ENCODE measurements at places on chromosomes 2 and 18.

- DNase-seq: no peak
These were observed 26.6 kb upstream of the NT5DC4 start for GRCh38 chr2:112694182-112694581.

- no peak for DNase-seq
These were observed 79.8 kb downstream of the DTNA start for GRCh38 chr18:34789768-34790344.

- no peak for DNase-seq
These were observed 47.2 kb downstream of the VIL1 start for GRCh38 chr2:218465987-218466633.

- no peak for DNase-seq
These were observed 2.6 kb downstream of the ADCYAP1 start for GRCh38 chr18:907115-907884.

DNA sequence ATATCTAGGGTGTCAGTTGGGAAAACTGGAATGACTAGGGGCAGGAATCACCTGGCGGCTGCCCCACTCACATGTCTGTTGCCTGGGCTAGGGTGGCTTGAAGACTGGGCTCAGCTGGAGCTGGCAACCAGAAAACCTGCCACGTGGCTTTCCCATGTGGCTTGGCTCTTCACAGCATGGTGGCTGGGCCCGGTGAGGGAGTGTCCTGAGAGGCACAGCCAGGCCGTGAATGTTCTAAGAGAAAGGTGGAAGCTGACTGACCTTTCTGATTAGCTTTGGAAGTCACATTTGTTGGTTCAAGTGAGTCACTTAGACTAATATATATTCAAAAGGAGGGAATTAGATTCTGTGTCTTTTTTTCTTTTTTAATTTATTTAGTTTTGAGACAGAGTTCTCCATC lies 22.7 kb downstream of the SP5 start:
- DNase-seq: no peak

DNA sequence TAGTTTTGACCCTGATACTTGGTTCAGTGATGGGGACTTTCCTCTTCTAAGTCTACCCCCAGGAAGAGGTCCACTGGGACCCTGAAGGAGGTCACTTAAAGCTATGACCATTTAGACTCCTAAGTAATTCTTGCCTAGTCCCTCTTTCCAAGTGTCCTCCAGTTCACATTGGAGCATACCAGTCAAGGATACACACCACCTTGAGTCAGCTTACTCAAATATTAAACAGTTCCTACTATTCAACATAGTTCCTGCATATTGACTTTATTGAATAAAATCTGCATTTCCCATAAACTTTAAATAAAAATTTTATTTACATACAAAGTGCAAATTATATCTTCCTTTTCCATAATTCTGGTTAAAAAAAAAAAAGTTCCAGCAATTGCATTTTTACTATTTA lies 36.3 kb downstream of the SLC5A7 start:
- no peak for DNase-seq

- no peak for DNase-seq
These were observed 2.3 kb downstream of the HDAC4 start for GRCh38 chr2:239398521-239398921.

DNA sequence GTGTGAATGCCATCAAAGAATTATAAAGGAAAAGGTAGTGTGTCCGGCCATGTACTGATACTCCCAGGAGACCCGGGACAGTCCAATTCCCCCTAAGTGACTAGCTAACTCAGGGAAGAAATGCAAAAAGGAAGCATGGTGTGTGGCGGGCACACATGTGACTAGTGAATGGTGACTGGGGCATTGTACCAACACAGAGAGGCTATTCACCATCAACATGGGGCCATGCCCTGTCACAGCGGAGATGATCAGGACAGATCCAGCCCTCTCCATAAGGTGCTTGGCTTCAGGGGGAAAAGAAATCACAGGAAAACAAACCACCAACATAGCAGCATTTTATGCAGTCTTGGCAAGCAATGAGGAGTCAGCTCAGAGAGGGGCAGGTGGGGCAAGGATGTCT lies 34.3 kb downstream of the FAM168B start:
- DNase-seq: no peak

- DNase-seq: no peak
These were observed 39.9 kb downstream of the STK17B start for GRCh38 chr2:196131384-196131937.

DNA sequence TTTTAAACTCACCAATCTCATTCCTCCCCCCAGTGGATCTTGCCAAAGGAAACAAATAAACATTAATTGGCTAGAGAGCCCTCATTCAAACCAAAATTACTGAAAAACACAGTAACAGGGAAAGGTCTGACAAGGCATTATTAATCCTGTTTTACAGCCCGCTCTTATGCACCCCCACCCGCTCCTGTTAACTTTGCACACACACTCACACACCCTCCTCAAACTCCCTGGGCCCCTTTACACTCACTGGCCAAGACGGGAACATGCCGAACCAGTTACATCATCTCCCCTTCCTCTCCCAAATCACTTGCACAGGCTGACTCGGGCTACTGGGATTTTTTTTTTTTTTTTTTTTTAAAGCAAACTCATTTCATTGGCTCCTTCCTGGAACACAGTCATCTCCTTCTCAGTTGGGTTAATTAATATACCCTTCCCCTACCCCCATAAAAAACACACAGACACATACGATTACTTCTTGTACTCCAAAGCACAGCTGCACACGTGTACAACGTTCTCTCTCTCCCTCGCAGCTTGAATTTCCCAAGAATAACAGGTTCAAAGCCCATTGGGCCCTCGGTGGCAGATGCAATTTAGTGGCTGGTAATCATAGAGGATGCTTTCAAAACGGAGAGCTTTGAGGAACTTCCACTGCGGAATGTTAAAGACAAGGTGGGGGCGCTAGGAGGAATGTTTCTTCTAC lies 31.8 kb downstream of the KLF7 start:
- peak; percentile 90 for DNase-seq

GRCh38 chr2:207167099-207167923 lies 1.6 kb upstream of the KLF7 start:
- DNase-seq: no peak

DNA sequence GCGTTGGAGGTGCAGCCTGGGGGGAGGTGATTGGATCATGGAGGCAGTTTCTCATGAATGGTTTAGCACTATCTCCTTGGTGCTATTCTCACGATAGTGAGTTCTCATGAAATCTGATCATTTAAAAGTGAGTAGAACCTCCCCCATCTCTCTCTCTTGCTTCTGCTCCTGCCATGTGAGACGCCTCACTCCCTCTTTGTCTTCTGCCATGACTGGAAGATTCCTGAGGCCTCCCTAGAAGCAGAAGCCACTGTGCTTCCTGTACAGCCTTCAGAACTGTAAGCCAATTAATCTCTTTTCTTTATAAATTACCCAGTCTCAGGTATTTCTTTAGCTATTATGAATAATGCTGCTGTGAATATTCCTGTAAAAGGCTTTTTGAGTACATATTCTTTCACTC lies 52.9 kb downstream of the SERPINB7 start:
- no peak for DNase-seq

DNA sequence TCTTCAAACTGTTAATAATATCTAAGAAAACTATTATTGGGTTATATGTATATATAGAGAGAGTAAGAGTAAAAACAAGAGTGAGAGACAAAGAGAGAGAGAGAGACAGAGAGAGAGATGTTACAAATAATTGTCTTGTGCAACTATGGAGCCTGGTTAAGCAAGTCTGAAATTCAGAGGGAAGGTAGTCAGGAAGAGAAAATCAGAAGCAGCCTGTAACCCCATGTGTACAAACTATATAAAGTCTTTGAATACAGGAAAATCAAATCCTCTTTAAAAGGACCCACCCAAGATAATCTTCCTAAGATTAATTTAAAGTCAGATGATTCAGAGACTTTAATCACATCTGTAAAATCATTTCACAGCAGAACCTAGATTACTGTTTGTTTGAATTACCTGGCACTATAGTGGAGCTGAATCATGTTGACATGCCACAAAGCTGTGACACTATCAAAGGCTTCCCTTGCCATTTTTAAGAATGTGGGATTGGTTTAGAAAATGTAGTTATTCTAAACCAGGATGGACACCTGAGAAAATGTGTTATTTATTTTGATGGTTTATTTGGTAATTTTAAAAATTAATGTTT lies 301.7 kb upstream of the FSIP2 start:
- no peak for DNase-seq

DNA sequence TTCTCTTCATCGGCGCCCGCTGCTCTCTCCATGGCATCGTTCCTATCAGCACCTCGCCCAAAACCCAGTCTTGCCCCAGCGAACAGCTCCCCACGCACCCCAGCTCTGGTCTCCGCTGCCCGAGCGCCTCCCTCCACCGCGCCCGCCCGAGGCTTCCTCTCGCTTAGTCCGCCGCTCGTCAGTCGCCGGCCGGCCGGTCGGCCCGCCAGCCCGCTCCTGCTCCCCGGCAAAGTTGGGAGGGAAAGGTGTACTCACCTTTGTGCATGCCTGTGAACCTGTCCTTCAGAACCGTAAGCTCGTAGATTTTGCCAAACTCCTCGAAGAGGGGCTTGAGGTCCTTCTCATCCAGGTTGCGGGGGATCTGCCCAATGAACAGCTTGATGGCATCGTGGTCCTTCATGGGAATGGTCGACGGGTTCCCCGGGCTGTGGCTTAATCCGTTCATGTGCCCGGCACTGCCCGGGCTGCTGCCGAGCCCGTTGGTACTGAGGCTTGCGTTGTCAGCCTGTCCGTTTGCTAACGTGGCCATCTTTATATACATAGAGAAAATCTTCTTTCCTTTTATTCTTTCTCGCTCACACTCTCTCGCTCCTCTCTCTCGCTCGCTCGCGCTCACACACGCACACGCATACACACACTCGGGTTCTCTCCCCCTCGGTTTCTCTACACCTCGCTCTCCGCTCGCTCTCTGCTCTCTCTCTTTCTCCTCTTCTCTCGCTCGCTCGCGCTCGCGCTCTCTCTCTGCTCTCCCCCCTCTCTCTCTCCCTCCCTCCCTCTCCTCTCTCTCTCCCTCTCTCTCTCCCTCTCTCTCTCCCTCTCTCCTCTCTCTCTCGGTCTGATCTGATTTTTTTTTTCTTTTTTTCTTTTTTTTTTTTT lies at the start of gene CELF4:
Gene CELF4, minus strand, starts transcription at position 698 of the 876 bp plus-strand sequence.
- peak; percentile 10 for DNase-seq

DNA sequence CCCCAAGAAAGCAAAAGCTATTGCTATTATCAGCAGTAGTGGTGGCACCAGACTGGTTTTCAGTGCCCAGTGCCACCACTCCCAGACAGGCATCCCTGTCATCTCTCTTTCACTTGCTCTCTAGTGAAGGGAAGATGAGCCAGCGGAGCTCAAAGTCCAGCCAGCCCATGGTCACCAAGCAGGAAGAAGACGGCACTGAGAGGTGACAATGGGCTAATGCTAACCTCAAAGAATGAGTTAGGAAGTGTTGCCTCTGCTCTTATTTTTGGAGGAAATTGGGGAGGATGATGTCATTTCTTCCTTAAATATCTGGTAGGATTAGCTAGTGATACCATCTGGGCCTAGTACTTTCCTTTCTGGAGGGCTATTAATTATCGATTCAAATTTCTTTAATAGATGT lies 1.7 kb downstream of the SP140 start:
- DNase-seq: no peak

- DNase-seq: no peak
These were observed 433.7 kb downstream of the ZNF521 start for GRCh38 chr18:24918257-24918656.

DNA sequence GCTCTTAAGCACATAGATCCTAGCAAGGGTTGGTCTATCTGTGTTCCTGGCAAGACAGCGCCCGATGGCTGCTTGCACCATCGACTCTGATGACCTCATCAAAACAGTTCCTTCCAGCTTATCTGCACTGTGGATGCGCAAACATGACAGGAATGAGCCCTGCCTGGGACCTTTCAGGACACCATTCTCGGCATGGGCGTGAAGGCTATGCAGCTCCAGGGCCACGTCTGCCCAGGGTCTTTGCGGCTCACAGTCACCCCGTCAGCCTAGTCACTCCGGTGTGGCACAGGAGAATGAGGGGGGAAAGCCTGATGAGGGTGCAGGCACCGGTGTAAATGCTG lies 147.8 kb upstream of the TWIST2 start:
- no peak for DNase-seq

DNA sequence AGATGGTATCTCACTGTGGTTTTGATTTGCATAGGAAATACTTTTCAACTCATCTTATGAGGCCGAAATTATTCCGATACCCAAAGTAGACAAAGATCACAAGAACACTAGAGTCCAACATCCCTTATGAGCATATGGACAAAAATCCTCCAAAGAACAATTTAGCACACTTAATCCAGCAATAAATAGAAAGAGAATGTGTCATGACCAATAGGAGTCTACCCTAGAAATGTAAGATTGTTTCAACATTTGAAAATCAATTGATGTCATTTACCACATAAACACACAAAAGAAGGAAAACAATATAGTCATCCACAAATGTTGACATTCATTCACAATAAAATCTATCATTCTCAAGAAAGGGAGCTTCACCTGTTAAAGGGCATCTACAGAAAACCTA lies 307.8 kb upstream of the SMIM21 start:
- DNase-seq: no peak

DNA sequence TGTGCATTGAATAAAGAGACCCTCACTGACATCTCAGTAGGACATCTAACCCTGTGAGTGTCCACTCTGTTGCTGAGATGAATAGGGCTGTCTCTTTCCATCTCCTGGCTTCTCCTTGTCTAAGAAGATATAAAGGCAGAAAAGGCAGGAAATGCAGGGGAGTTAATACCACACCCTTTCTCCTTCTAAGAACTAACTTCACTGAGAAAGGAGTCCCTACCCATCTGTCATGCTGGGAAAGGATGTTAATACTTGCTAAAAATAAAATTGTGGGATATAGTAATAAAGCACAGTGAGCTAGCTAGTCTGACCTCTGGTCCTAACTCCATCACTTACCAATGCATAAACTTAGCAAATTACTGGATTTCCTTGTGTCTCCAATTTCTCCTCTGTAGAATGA lies 213.9 kb upstream of the FIGN start:
- no peak for DNase-seq

DNA sequence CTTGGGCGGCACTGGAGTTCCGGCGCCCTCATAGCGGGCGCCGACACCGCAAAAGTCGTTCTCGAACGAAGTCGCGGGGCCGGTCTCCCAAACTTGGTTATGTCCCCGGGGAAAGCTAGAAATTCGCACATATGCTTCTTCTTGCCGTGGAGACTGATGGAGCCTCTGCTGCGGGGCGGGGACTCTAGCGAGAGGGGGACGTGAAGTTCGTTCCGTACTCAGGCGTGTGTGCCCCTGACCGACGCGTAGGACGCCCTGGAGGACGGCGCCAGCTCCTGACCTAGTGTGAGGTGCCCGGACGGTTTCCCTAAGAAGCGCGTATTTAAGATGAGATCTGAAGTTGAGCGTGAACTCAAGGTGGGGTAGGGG lies 465 bp downstream of the RBM44 start:
- DNase-seq: no peak

GRCh38 chr2:15198051-15198450 lies 363.1 kb downstream of the NBAS start:
- DNase-seq: no peak

- no peak for DNase-seq
These were observed 1396.1 kb downstream of the DPP10 start for GRCh38 chr2:115838539-115838938.
